ENCODE measurements at places on chromosomes 5 and 9.
A peak's percentile ranks its signal among the peaks of the same experiment; 100 is the strongest.

DNA sequence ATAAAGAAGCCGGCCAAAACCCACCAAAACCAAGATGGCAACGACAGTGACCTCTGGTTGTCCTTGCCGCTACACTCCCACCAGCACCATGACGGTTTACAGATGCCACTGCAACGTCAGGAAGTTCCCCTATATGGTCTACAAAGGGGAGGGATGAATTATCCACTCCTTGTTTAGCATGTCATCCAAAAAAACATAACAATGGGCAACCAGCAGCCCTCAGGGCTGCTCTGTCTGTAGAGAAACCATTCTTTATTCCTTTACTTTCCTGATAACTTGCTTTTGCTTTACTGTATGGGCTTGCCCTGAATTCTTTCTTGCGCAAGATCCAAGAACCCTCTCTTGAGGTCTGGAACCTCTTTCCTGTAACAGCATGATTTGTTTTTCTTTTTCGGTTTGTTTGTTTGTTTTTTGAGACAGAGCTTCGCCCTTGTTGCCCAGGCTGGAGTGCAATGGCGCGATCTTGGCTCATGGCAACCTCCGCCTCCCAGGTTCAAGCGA lies 2.0 kb upstream of the UAP1L1 start:
- DNase-seq = no peak

GRCh38 chr5:122790354-122791103 lies 15.6 kb downstream of the SNX2 start:
- no peak for DNase-seq

- no peak for DNase-seq
These were observed 67.7 kb upstream of the UBTD2 start for GRCh38 chr5:172351240-172351778.

GRCh38 chr9:111599955-111600343 lies 502 bp upstream of the PTGR1 start:
- no peak for DNase-seq

DNA sequence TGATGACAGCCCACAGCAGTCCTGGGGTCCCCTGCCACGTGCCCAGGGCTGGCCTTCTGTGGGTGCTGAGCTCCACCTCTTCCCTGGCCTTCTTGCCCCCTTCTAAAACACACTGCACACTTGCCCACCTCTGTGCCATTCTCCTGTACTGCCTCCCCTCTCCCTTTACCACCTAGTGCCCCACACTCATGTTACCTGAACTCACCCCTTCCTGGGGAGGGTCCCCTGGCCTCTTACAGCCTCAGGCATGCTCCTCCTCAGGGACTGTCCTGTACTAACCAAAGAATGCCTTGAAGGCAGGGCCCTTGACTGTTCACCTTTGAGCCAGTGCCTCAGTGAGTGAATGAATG lies 60.3 kb downstream of the FGF18 start:
- DNase-seq = no peak

- no peak for DNase-seq
These were observed 15.0 kb upstream of the RPS14 start for GRCh38 chr5:150464554-150465012.

DNA sequence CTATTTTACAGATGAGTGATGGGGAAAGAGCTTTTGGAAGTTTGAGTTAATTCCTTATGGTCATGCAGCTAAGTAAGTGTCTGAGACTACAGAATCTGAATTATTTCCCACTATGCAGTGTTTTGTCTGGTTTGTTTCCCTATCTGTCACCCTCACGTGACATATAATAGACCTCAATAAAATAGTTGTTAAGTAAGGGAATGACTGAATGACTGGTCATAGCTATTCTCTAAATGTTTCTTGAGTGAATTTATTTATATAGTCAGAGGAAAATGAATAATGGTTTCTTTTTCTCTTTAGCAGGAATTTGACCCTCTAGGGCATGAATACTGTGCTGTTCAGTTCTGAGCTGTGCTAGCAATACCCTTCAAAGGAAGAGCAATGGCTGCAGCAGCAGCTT lies 10.3 kb downstream of the TRIM32 start:
- no peak for DNase-seq

DNA sequence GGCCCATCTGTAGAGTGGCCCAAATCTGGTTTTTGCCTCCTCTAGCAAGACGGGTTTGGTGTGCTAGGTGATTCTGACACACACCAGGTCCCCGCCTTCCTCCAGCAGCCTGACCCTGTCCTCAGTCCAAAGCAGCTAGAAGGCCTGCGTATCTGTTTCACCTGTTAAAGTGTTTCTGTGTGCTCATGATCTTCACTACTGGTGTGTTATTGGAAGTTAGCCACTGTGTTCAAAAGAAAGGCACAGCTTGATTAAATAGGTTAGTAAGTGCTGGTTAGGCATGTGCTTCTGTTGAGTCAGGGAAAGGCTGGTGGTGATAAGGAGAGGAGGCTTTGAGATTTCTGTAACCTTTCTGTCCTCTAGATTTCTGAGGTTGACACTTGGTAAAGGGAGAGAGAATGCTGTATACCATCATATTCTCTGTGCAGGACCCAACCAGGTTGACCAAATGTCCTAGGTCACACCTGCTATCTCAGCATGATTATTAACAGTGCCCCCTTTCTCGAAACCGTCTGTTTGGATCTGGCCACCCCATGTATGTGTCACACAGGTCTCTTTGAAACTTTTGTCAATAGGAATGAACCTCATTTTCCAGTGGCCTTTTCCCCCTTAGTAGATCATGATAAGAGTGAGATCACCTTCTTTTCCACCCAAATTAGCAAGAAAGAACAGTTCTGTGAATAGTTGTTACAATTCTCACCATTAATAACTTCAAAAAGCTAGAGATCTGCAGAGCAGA lies 58.8 kb downstream of the ARHGAP26 start:
- DNase-seq = no peak

GRCh38 chr5:168679515-168679920 lies 100.3 kb upstream of the PANK3 start:
- peak; percentile 72 for DNase-seq

DNA sequence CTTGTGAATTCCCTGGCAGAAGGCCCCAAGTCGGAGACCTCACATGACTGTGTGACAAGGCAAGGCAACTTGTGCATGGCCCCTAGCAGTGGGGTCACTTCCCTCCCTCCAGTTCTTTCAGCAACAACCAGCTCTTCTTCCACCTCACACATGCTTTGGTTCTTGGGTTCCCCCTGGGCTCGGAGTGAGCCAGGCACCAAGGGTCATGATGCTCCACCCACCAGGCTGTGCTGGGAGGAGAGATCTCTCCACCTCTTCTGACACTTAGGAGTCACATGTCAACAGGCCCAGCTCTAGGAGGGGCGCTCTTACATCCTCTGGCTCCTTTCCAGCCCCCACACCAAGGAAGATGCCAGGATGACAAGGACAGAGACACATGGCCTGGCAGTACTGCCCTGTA lies 56.7 kb downstream of the CDH6 start:
- no peak for DNase-seq

DNA sequence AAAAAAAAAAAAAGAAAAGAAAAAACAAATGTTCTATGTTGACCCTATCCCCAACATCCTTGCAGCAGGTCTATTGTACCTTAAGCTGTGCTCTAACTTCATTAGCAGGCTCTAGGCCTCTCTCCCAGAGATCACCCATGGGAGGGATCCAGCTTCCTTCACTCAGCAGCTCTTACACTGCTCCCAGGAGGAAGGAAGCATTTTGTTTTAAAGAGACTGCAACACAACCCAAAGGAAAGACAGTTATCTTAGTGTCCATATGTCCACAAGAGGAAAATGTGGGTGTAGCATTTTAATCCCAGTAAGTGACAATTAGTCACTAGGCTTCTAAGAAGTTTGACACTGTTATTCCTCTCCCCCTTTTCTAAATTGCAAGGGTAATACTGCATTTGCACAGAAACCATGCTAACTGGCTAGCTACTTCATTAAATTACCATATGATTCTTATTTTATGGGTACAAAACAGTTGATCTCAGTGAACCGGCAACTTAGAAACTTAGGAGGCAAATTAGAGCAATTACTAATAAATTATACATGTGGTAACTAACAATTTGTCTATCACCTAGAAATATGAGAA lies 58.8 kb downstream of the MARCHF3 start:
- DNase-seq = no peak

DNA sequence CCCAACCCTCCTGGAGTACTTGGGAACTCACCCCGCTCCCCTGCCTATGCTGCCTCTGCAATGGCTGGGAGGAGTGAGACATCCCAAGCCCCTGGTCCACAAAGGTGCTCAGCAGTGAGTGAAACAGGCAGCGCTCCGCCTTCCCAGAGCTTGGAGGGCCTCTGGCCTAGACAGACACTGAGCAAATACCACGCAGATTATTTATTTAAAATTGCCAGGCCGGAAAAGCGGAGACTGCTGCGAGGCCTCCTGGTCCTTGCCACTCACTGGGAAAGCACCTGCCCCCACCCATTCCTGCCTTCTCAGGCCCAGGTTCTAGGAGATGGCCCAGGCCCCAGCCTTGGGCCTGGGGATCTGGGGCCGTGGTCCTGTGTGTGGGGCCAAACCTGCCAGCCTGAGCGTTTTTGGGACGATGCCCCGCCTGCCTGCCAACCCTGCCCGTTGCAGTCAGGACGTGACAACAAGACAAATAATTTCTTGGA lies 17.4 kb downstream of the FGF18 start:
- DNase-seq = no peak

- DNase-seq = no peak
These were observed 157.5 kb upstream of the MAST4 start for GRCh38 chr5:66438696-66439095.

- no peak for DNase-seq
These were observed 933.4 kb upstream of the COX7C start for GRCh38 chr5:85684351-85684750.

- no peak for DNase-seq
These were observed 304.7 kb upstream of the NREP start for GRCh38 chr5:112061666-112062065.
